ENCODE measurements at places on chromosomes 12 and 14.

DNA sequence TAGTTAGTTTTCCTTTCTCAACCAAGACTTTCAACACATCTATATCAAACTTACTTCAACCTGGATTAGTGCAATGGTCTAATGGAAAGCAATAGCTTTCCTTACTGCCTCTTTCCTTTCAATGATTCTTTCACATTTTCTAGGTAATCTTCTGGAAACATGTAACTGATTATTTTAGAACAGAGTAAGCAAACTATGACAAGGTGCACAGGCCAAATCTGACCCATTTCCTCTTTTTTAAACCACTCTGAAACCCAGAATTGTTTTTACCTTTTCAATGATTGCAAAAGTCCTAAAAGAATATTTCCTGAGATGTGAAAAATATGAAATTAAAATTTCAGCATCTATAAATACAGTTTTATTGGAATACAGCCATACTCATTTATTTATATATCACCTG lies 81.6 kb upstream of the TMTC2 start:
- no peak for DNase-seq

DNA sequence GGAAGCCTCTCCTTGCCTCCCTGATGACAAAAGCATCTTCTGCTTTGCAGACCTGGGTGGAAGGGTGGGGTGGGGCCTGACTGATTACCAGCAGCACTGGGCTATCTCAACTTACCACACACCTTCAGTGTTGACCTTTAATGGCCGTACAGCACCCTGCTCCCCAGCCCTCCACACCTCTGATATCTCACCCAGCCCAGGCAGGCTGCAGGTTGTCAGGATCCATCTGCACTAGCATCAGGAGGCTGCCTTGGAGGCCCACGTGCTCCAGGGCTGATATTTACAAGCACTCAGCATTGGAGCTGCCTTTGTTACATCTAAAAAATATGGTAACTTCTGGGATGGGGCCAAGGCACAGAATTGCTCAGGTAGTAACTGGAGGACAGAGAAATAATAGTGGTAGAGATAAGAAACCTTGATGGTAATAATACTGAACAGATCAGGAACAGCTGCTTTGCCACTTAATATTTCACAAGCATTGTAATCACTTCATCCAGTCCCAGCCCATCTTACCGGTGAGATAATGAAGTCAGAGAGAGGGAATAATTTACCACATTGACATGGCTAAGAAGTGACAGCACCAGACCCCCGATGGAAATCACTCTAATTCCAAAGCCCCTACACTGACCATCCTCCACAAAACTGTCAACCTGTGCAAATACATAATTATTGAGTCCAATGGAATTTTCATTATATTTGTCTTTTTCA lies 125.2 kb upstream of the RFLNA start:
- no peak for DNase-seq

- DNase-seq, result no peak
Measured at GRCh38 chr14:103748534-103748857, 32.9 kb downstream of the ZFYVE21 start.

- DNase-seq, result no peak
Measured at GRCh38 chr14:103523575-103523954, 935 bp upstream of the CKB start.

DNA sequence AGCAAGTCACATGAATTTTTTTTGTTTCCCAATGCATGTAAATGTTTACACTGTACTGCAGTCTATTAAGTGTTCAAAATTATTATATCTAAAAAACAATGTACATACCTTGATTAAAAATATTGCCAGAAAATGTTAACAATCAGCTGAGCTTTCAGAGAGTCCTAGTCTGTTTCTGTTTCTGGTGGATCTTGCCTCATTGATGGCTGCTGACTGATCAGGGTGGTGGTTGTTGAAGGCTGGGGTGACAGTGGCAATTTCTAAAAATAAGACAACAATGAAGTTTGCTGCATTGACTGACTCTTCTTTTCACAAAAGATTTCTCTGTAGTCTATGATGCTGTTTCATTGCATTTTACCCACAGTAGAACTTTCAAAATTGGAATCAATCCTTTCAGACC lies 16.6 kb upstream of the KLRD1 start:
- DNase-seq, result no peak
